ENCODE measurements at places on chromosomes 7 and 10.

DNA sequence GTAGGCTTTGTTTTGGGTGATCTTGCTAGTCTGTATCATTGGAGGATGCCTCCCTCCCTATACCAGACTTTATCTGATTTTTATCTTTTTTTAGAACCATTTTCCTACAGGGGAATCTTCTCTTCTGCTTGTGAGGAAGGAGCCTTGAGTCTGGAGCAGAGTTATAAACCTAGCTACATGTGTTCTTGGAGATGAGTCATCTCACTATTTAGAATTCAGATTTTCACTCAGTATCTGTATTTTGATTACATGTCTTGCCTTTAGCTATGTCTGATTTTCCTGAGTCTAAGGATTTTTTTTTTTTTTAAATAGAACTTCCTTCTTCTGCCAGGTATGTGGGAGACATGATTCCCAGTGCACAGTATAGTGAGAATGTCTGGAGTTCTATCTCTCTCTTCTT, 211.6 kb upstream of the MBL2 start:
- no peak for DNase-seq

DNA sequence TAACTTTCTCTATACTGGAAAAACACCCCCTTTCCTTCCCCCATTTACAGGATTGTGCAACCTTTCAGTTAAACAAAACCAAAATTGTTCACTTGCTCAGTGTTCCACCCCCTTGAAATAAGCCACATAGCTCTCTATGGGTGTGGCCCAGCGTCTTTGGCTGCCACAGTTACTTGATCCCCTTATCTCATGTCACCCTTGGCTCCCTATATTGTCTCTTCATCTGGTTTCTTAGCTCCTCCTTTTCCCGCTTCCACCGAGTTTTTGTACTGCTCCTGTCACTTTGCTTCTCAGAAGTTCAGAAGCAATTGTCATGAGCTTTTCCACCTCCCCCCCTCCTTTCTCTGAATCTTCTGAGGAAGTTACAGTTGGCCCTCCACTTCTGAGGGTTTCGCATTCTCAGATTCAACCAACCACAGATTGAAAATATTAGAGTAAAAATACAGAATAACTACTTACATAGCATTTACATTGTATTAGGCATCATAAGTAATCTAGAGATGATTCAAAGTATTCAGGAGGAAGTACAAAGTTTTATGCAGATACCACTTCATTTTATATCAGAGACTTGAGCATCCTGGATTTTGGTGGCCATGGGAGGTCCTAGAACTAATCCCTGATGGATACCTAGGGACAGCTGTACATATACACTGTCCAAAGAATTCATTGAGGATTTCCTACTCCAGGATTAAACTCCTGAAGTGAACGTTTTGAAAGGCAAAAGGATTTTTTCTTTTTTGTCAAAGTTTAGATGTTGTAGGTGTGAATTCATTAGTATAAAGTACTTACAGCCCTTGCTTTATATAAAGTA, 60.4 kb downstream of the ADD3 start:
- peak; percentile 83 for DNase-seq

GRCh38 chr10:70007116-70007820, 45.4 kb upstream of the MACROH2A2 start:
- DNase-seq: no peak

DNA sequence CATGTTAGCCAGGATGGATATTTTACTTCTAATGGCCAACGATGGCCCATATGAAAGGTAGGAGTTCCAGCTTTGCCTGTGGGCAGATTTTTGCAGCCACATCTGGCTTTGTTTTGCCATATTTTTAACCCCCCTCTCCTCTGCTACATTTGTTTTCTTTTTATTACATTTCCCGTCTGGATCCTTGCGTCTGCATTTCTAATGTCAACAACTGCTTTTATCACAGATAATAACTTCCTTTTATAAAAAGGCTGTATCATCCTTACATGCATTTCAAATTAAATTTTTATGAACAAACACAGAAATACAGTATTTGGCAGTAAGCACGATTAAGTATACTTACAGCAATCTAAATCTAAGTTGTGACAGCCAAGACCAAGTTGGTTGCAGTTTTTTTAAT, 156.0 kb downstream of the BAMBI start:
- no peak for DNase-seq

- no peak for DNase-seq
Measured at GRCh38 chr7:79009647-79010046, 443.8 kb downstream of the MAGI2 start.

DNA sequence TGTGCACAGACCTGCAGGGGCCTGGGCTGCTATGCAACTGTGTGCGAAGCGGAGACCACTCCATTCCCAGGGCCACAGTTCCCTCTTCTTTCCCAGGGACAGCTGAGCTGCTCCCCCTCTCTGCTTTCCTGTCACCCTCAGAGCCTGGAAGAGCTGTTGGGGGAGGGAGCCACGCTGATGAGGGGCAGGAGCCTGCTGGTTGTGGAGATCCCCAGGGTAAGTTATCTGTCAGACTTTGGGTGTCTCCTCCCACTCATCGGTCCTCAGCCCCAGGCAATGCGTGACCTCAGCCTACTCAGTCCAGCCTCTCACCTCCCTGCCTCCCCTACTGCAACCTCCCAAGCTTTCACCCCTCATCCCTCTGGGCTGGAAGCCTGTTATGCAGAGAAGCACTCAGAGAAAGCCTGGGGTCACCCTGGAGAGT, 53.5 kb downstream of the ZNF467 start:
- DNase-seq: no peak

- no peak for DNase-seq
Measured at GRCh38 chr7:43533801-43534479, 49.0 kb upstream of the STK17A start.

DNA sequence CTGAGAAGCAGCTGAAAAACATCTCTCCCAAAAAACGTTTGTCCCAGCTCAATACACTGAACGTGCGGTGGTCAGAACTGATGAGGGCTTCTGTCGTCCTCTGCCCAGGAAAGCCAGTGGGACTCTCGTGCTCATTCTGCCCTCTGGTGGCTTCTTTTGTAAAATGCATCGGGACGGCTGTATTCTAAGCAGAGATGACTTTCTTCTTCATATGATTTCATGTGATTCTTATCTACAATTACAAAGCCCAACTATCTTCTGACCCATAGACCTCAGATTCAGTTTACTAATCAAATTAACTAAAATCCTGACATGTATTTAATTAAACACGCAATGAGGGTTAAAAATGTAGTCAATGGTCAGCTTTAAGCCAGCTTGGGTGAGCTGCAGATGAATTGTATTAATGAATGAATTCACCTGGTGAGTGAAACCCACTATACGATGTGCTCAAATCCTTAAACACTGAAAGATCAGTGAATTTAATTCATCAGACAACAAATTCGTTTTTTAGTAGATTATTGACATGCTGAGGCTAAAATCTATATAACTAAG, 117.6 kb upstream of the FAM204A start:
- DNase-seq: peak; percentile 57

DNA sequence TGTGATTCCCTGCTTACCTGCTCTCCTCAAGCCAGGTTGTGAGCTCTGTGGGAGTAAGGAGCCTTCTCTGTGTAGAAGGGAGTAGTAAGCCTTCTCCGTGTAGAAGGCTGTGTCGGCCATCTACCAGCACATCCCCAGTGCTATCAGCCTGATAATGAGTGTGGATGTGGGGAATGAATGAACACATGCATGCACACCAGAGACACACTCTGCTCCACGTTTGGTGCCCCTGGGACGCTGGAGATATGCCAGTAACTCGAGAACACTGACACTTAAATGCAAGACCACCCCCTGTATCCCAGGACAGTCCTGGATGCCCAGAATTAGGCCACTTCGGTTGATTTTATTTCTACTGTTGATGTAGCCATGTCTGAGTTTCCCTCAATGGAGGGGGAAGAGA, 21.1 kb upstream of the GPR26 start:
- DNase-seq: no peak

- no peak for DNase-seq
Measured at GRCh38 chr10:11698691-11699549, 43.3 kb upstream of the ECHDC3 start.

DNA sequence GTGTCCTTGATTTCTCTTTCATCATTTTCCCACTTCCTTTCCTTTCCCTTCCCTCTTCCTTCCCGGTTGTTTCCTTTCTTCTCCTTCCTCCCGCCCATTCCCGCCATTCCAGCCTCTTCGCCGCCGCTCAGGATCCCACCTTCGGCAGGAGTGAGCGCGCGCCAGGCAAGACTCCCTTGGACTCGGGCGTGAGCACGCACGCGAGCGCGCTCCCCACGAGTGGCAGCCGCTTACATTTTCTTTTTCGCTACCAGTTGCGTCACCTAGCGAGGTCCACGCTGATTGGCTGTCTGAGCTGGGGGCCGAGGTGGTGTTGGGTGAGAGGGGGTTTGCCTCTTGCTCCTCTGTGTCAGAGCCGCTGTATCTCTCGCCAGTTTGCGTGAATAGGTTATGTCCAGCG, 11.8 kb downstream of the ZAN start:
- peak; percentile 15 for DNase-seq

DNA sequence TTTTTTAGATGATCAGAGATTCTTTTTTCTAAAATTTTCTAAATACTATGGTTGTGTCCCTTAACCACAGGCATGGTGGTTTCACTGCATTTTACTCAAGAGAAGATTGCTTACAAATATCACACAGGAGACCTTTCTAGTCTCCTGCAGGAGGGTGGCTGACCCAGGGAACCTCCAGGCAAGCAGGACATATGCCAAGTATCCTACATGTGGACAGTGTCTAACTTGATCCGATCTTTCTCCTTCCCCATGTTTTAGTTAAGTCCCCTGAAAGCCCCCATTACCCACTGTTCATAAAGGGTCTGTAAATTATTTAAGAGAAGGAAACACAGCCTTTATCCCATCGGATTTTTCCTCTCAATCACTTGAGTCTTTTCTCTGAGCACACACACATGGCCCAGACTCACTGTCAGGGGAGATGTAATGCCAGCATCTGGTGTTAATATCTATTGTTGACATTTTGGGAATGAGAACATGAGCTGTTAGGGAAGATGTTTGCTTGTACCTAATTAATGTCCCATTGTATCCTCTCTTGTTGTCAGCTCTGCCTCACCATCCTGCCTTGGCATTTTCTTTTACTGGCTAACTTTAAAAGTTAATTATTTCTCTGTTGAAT, 755.2 kb downstream of the AUTS2 start:
- DNase-seq: no peak

GRCh38 chr7:142348100-142348499, 90.2 kb upstream of the PRSS58 start:
- DNase-seq: no peak

- DNase-seq: no peak
Measured at GRCh38 chr10:110672580-110672919, 28.4 kb downstream of the RBM20 start.

GRCh38 chr10:76257816-76258215, 826.4 kb downstream of the LRMDA start:
- no peak for DNase-seq

DNA sequence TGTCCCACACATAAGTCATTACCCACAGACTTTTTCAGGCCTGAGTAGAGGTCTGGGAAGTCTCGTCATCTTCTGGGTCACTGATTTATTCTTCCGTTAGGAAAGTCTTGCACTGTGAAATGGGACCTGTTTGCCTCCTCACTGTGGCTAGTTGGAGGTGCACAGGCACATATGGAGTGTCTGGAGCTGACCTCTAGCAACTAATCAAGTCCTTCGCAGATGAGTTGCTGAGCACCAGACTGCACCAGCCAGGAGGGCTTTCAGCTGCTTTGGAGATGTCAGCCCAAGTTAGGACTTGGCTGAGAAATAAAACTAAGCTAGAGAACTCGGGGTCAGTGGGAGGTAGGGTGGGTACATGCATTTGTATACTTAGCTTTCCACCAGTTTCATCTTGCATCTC, 578.0 kb downstream of the GRID1 start:
- no peak for DNase-seq

DNA sequence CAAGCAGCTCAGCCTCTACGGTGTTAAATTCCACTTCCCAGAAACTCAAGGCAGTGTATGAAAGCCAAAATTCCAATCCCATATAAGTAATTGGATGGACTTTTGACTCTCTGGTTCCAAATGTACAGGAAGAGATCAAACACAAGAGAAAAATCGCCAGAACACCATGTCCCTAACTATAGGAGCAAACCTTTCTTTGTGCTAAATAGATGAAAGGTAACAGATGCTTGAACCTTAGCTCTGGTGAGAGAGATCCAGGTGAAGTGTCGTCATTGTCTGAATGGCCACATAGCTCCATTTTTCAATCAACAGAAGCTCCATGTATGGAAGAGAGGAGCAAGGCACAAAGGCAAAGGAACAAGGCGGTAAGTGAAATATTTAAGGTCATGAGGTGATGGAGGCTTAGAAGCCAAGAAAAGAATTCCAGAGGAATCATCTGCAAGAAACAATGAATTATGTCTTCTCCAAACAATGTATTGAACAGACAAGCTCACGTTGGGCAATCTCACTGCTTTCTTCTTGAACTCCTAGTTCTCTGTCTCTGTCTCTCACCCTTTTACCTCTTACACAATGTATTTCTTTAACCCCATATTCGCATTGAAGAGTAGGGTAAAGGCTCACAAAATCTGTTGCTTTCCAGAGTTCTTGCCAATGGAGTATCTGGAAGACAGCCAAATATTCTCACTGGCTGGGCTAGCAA, 585.1 kb downstream of the GATA3 start:
- no peak for DNase-seq

DNA sequence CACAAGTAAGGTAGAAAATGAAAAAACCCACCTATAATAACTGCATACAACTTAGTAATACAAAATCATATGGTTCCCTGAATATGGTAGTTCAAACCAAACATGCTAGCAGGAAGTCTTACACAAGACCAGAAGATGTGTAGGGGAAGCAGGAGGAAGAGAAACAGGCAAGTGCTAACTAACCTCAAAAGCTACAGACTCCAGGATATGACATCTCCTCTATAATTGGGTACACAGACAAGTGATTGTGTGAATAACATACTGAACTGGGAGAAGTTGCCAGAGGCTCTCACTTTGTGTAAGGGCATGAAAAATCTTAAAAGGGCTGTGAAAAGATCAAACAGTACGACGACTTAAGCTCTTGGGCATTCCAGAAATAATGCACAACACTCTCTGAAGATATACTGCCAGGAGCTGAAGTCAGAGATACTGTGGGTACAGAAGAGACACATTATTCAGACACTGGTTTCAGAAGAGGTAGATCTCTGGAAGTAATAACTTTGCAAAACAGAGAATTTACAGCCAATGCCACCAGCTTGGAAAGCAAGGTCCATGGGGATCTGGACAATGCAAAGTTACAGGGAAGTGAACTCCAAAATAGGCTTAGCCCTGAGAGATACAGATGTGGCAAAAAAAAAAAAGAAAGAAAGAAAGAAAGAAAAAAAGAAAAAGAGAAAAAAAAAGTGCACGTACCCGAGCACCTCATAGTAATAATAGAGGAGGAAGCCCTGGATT, 767.2 kb downstream of the TNS3 start:
- no peak for DNase-seq

- no peak for DNase-seq
Measured at GRCh38 chr7:5595545-5596045, 172.0 kb upstream of the TNRC18 start.

- DNase-seq: peak; percentile 54
Measured at GRCh38 chr10:13271552-13272163, 28.2 kb downstream of the PHYH start.

GRCh38 chr10:102242118-102242485, 790 bp upstream of the PITX3 start:
- no peak for DNase-seq

Measured in activated CD4-positive, alpha-beta T cell treated with anti-CD3 and anti-CD28 coated beads, Interleukin-2, amount 10 ng/mL, durations not matched to agents 7 days and 5 days (primary cell).